Cardiac muscle cell (in vitro differentiated cells and primary cell): ENCODE measurements at places on chromosomes 2 and 18.
A peak's percentile ranks its signal among the peaks of the same experiment; 100 is the strongest.

DNA sequence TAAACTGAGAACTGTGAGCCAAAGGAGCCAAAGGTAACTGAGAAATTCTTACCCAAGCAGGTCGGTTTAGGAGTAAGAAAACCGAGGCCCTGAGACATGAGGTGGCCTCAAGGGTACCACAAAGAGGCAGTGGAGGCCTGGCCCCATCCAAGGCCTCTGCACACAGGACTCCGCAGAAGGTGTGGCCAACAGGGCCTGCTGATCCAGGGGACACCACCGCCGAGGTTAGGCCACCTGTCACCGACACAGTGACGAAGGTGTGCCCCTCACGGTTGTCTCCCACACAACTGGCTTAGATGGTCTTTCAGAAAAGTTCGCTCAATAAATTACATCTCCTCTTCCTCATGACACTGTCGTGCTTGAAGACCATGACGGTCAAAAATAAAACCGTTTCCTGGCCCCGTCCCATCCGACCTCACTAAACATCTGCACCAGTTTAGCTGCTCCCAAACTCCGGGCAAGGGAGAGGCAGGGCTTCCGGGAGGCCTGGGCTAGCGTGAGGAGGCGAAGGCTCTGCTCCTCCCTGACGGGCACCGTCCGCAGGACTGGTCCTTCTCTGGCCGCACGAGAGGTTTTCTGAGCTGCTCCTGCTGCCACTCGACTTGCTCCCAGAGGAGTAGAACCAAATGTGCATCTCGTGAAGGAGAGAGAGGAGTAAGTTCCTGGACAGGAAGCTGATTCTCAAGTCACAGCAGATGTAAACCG lies 442.0 kb downstream of the EIPR1 start:
- no peaks in the 10 kb centered on the region for H3K36me3 ChIP-seq
- no peaks in the 10 kb centered on the region for H3K4me1 ChIP-seq
- DNase-seq: no peak
- H3K27me3 ChIP-seq: no peaks in the 10 kb centered on the region

GRCh38 chr2:199160081-199160480 lies 297.7 kb downstream of the SATB2 start:
- H3K36me3 ChIP-seq: no peaks in the 10 kb centered on the region
- H3K4me1 ChIP-seq: no peaks in the 10 kb centered on the region
- no peaks in the 10 kb centered on the region for H3K27me3 ChIP-seq
- H3K4me3 ChIP-seq: no peak overlapping the region

DNA sequence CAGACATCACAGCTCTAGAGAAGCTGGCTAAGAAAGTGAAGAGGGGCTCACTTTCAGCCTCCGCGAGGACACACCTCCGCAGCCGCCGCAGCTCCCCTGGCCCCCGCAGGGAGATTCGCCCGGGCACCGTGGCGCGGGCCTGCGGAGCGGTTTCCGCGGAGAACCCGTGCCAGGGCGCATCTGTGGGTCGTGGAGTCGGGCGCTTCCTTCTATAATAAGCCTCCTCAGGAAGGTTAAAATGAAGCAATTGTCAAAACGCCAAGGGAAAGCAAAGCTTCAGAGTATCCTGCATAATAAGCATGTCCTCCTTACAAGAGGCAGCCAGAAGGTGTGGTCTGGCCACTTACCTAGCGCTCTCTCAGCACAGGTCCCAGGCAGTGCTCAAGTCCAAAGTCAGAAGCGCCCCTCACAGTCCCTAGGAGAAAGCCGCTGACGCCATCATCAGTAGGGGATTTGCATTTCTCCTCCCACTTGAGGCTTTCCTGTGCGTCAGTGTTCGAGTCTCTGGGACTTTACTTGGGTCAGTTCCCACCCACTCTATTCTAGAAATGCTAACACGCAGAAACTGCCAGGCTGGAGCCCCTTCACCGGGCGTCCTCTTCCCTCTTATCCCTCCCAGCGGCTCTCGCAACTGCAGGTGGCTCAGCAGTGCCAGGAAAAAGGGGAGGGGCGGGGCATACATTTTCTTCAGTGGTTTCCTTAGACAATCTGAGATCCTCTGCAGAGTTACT lies at the start of gene STAT4:
Gene STAT4, minus strand, starts transcription at position 395 of the 731 bp plus-strand sequence. CDS start 2,791 bp downstream, outside the sequence.
- no peak within 1 kb of the TSS for H3K27ac ChIP-seq
- H3K27me3 ChIP-seq: peaks cover 30% of the 10 kb centered on the region

DNA sequence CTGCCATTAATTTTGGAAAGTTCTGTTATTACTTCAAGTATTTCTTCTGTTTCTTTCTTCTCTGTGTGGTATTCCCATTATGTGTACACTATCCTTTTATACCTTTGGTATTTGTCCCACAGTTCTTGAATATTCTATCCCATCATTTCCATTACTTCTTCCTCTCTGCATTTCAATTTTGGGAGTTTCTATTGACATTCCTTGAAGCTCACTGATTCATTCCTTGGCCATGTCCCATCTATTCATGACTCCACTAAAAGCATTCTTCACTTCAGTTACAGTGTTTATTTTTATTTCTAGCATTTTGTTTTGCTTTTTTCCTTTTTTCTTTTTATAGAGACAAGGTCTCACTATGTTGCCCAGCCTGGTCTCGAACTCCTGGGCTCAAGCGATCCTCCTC lies 30.3 kb downstream of the PROC start:
- no peak for DNase-seq
- H3K36me3 ChIP-seq: no peaks in the 10 kb centered on the region
- H3K4me3 ChIP-seq: no peak overlapping the region
- no peaks in the 10 kb centered on the region for H3K4me1 ChIP-seq
- H3K27me3 ChIP-seq: no peaks in the 10 kb centered on the region
- no peak overlapping the region for H3K27ac ChIP-seq

- H3K27ac ChIP-seq: no peak overlapping the region
- H3K36me3 ChIP-seq: no peaks in the 10 kb centered on the region
- H3K4me3 ChIP-seq: no peak overlapping the region
- no peak for DNase-seq
- peaks cover 15% of the 10 kb centered on the region for H3K27me3 ChIP-seq
Observed at GRCh38 chr2:105181282-105181681, 60.3 kb upstream of the GPR45 start.

GRCh38 chr18:73462092-73462491 lies 594.3 kb upstream of the NETO1 start:
- no peaks in the 10 kb centered on the region for H3K4me1 ChIP-seq
- H3K27ac ChIP-seq: no peak overlapping the region
- DNase-seq: peak; percentile 57
- no peaks in the 10 kb centered on the region for H3K36me3 ChIP-seq

DNA sequence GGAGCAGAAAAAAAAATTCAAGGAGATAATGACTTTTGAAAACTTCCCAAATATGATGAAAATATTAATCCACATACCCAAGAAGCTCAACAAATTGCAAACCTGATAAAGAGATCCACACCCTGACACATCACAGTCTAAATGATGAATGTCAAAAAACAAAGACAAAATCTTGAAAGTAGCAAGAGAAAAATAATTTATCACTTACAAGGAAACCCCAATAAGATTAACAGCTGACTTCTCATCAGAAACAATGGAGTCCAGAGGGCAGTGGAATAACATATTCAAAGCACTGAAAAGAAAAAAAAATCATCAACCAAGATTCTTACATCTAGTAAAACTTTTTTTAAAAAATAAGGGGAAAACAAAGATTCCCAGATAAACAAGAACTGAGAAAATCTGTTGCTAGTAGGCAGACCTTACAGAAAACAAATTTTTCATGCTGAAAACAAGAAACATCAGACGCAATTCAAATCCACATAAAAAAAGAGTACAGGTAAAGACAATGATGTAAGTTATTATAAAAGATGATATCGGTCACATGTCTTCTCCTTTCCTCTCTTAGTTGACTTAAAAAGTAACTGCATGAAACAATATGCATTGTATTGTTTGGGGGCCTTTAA lies 21.3 kb downstream of the SLC66A2 start:
- H3K36me3 ChIP-seq: no peaks in the 10 kb centered on the region
- H3K4me1 ChIP-seq: peaks cover 11% of the 10 kb centered on the region
- no peak overlapping the region for H3K27ac ChIP-seq
- no peak for DNase-seq
- H3K4me3 ChIP-seq: no peak overlapping the region

DNA sequence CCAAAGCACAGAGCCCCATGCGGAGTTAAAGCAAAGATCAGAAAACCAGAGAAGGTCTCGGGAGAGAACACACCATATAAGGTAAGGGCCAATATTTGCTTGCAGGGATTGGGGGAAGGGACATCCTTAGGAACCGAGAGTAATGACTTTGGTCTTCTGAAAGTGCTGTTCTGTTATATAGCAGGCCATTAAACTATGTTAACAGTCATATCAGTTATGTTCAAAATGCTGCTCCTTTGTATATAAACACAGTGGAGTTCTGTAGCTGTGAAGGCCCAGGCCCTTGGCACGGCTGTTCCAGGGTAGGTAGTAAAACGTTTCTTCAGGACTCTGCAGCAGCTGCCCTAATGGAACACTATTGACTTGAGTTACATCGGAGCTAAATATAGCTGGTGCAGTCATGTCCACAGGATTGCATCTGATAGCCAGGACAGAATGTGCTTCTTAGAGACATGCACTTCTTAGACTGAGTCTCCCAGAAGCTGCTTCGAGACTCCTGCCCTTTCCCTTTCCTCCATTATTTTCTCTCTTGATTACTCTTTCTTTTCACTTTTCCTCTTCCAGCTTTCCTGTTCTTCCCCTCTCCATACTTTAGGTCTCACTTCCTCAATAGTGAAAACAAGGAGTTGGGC lies 122.4 kb downstream of the SETBP1 start:
- H3K27me3 ChIP-seq: no peaks in the 10 kb centered on the region
- H3K36me3 ChIP-seq: no peaks in the 10 kb centered on the region
- H3K27ac ChIP-seq: peak overlapping the region; percentile 99
- peak; percentile 42 for DNase-seq
- peaks cover 61% of the 10 kb centered on the region for H3K4me1 ChIP-seq

DNA sequence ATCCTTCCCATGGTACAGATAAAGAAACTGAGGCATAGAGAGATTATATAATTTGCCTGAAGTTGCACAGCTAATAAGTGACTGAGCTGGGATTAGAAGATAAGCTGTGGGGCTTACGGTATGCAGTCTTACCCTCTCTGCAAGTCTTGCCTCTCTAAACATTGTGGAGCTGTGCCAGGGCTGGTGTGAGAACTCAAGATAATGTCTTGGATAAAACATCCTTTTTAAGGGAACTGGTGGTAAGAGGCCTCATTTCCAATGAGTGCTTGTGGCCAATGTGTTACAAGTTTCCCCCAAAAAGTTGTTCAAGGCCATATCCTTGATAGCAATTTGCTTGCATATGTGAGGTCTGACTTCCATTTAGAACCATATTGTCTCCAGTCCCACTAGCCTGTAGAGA lies 84.3 kb upstream of the ETAA1 start:
- no peak overlapping the region for H3K4me3 ChIP-seq
- peaks cover 9% of the 10 kb centered on the region for H3K4me1 ChIP-seq
- no peaks in the 10 kb centered on the region for H3K27me3 ChIP-seq
- no peak overlapping the region for H3K27ac ChIP-seq
- no peak for DNase-seq

DNA sequence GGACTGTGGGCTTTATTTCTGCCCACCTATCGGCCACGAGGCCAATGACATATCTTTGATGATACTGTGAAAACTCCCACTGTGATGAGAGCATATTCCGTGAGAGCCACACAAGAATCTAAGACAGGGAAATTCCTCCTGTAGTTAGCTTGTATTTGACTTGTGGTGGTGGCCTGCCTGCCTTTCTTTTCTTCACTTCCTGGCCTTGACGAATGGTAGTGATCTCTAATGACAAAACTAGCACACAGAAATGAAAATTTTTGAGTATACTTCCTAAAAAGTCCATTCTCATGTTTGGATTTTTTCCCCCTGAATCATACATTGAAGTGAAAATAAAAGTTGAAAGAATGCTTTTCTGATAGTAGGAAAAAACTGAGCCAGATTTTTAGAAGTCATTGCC lies 94.4 kb downstream of the MGAT5 start:
- H3K36me3 ChIP-seq: no peaks in the 10 kb centered on the region
- no peaks in the 10 kb centered on the region for H3K27me3 ChIP-seq
- no peaks in the 10 kb centered on the region for H3K4me1 ChIP-seq
- H3K4me3 ChIP-seq: no peak overlapping the region

GRCh38 chr2:6948677-6949351 lies 31.6 kb downstream of the RNF144A start:
- DNase-seq: no peak
- H3K27ac ChIP-seq: no peak overlapping the region
- H3K4me1 ChIP-seq: no peaks in the 10 kb centered on the region
- H3K36me3 ChIP-seq: no peaks in the 10 kb centered on the region
- no peak overlapping the region for H3K4me3 ChIP-seq

GRCh38 chr2:100004959-100005387 lies 137.4 kb downstream of the AFF3 start:
- DNase-seq: no peak
- H3K4me3 ChIP-seq: no peak overlapping the region
- no peak overlapping the region for H3K27ac ChIP-seq
- peaks cover 11% of the 10 kb centered on the region for H3K4me1 ChIP-seq
- H3K36me3 ChIP-seq: no peaks in the 10 kb centered on the region

GRCh38 chr2:200242570-200242969 lies 63.9 kb upstream of the SPATS2L start:
- no peaks in the 10 kb centered on the region for H3K36me3 ChIP-seq
- H3K4me3 ChIP-seq: no peak overlapping the region
- no peak overlapping the region for H3K27ac ChIP-seq
- H3K27me3 ChIP-seq: no peaks in the 10 kb centered on the region
- DNase-seq: no peak
- no peaks in the 10 kb centered on the region for H3K4me1 ChIP-seq

- DNase-seq: no peak
- H3K27ac ChIP-seq: no peak overlapping the region
- no peak overlapping the region for H3K4me3 ChIP-seq
- no peaks in the 10 kb centered on the region for H3K36me3 ChIP-seq
- no peaks in the 10 kb centered on the region for H3K4me1 ChIP-seq
- H3K27me3 ChIP-seq: no peaks in the 10 kb centered on the region
Observed at GRCh38 chr2:32844253-32844652, 102.5 kb upstream of the LTBP1 start.

- no peaks in the 10 kb centered on the region for H3K36me3 ChIP-seq
- no peak overlapping the region for H3K27ac ChIP-seq
- H3K27me3 ChIP-seq: no peaks in the 10 kb centered on the region
- no peak overlapping the region for H3K4me3 ChIP-seq
- DNase-seq: no peak
- H3K4me1 ChIP-seq: no peaks in the 10 kb centered on the region
Observed at GRCh38 chr2:238971318-238972145, 123.6 kb downstream of the TWIST2 start.

DNA sequence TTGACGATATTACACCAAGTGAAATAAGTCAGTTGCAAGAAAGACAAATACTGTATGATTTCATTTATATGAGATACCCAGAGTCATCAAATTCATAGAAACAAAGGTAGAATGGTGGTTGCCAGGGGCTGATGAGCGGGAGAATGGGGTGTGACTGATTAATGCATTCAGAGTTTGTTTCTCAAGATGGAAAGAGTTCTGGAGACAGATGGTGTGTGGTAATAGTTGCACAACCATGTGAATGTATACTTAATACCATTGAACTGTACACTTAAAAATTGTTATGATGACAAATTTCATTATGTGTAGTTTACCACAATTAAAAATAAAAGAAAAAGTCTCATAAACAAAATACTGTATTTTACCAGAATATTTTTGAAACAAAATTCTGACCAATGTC lies 117.3 kb downstream of the PIGN start:
- no peak for DNase-seq
- H3K4me1 ChIP-seq: no peaks in the 10 kb centered on the region
- no peak overlapping the region for H3K27ac ChIP-seq
- H3K27me3 ChIP-seq: no peaks in the 10 kb centered on the region
- H3K4me3 ChIP-seq: no peak overlapping the region
- no peaks in the 10 kb centered on the region for H3K36me3 ChIP-seq

- DNase-seq: no peak
- H3K27me3 ChIP-seq: no peaks in the 10 kb centered on the region
- no peaks in the 10 kb centered on the region for H3K36me3 ChIP-seq
Observed at GRCh38 chr2:216352653-216353270, 19.5 kb downstream of the MARCHF4 start.
